ENCODE measurements at places on chromosomes 3 and 15.

- no peak for DNase-seq
These were observed 253.7 kb downstream of the GAP43 start for GRCh38 chr3:115876876-115877614.

DNA sequence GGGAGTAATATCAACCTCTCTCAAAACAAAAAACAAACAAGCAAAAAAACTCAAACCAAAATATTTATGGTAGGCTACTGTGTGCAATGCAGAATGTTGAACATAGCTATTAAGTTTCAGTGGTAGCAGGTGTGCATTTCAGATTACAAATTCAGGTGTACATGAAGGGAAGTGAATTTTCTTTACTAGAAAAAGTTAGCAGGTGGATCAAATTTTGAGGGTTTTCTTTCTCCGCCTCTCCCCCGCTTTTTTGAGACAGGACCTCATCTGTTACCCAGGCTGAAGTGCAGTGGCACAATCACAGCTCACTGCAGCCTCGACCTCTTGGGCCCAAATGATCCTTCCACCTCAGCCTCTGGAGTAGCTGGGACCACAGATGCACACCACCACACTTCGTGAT lies 109.7 kb upstream of the GOLIM4 start:
- no peak for DNase-seq

DNA sequence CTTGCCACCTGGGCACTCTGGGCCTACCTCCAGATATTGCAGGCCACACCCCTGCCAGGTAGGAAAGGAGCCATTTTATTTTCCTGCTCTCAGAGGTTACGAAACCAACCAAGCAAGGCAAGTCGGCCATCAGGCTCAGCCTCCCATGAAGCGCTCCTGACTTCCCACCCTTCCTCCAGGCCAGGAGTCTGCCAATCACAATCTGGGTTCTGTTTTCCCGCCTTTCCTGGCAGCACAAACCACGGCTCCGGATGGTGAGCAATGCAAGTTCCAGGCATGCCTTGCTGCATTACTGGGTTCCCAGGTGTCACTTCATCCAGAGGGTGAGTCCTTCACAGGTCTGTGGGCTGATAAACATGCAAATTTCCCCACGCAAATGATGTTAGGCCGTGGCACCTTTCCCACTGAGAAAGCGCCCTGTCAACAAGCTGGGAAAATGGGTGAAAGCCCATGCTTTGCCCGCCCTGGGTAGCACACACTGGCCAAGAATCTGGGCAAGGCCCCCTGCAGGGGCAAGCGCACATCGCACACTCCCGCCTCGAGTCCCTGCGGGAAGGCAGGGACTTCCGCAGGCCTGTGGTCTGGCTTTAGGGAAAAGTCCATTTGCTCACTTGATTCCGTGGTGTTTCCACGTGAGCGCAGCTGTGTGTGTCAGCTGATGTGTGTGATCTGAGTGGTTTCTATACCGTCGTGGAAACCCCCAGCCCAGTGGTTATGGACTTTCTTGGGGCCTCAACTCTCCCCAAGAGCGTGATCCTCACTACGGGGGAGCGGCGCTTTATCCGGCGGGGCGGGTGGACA lies 61.6 kb upstream of the RYK start:
- DNase-seq: peak; percentile 6

DNA sequence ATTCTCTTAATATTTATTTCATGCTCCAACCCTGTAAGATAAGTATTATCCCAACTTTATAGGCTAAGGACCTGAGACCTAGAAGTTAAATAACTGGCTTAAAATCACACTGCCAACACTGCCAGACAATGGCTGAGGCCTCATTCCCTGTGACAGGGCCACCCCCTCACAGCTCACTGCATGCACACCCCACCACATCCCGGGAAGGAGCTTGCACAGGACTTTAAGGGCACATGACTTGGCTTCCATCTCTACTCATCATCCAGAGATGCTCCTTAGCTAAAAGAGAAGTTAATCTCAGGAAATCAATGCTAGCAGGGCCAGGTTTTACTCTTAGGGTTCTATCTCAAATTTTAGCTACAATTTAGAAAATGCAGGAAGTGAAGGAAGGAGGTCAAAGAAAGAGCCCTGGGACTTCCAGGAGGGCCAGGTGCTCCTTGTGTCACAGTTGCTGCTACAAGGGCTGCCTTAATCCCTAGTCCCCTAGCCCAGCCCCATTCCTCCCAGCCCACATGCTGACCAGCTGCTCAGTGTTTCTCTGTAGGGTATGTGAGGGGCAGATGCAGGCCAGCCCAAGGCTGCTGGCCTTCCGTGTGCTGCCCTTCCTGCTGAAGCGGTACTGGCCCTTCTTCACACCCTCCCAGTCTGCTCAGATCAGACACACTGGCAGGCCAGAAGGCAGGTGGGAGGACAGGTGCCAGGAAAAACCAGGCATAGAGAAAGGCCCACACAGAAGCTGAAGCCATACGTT lies 53.5 kb downstream of the WWTR1 start:
- DNase-seq: no peak

DNA sequence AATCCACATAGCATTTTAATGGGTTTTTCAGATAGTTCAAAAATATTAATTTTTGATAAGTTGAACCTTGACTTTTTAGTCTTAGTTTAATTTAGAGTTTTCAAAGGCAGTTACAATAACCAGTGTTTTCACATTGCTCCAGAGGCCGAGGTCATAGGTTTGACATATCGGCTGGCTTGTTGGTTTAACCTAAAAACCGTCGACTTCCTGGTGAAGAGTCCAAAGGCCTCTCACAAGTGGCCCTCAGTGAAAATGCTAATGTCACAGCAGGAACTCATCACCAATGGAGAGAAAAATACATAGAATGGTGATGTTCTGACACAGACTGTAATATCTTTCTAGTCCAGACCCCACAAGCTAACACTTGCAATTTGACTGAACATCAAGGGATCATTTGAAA lies 642.3 kb downstream of the PLOD2 start:
- no peak for DNase-seq

- no peak for DNase-seq
These were observed 117.3 kb downstream of the RFTN1 start for GRCh38 chr3:16396202-16396601.

DNA sequence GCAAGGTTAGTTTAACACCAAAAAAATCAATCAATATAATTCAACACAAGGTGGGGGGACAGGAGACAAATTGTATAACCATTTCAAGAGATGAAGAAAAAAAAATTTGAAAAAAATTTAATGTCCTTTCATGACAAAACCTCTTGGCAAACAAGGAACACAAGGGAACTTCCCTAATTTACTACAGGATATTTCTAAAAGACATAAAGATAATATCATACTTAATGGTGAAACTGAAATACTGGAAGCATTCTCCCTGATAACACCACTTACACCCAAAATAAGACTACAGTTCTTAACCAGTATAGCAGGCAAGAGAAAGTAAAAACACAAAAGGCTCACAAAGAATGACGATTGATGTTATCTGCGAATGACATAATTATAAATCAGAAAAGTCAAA lies 44.7 kb downstream of the IFT57 start:
- no peak for DNase-seq

- no peak for DNase-seq
These were observed 2.9 kb downstream of the ALG1L2 start for GRCh38 chr3:130084436-130084980.

DNA sequence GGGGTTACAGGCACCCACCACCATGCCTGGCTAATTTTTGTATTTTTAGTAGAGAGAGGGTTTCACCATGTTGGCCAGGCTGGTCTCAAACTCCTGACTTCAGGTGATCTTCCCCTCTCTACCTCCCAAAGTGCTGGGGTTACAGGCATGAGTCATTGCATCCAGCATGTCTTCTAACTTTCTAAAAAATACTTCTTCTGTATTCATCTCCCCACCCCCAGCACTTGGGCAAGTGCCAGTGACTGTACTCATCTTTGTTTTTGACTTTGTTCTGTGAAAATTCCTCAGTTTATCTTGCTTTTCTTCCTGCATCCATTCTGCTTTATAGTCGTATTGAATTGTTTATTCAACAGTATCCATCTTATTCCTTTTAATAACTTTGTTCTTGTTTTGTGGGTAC lies 47.6 kb downstream of the ARIH1 start:
- DNase-seq: no peak

DNA sequence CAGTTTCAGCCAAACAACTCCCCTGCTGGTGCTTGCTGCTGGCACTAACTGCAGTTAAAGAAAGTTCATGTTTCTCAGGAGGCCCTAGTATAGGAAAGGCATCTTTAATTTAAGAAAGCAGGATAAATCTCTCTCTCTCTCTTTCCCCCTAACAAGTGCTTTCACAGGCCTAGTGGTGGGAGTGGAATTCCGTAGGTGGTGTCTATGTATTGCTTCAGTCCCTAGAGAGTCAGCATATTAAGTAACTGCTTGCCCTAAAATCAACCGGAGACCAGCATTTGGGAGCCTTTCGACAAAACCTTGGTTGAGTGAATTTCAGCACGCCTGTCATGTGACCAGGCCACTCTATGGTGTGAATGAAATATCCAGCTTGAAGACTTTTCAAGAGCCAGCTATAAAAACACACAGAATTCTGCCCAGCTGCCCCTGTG lies 169.2 kb upstream of the TGFBR2 start:
- DNase-seq: no peak
